ENCODE measurements at places on chromosomes 4 and X.

DNA sequence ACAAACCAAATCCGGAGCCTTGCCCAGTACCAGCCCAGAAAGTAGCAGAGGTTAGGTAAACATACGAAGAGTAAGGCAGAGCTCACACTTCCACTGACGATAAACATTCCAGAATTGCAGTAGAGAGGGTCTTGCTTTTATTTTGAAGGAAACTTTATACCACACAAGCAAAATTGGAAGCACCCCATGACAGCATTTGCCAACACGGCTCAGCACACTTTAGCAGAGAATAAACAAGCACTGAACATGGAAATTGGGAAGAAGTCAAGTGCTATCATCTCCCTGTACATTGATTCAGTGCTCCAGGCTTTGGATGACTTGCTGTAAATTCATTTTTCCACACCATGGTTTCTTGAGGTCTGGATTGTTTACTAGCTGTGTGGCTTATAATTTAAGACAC lies 160.7 kb upstream of the FAM47C start:
- DNase-seq = no peak

DNA sequence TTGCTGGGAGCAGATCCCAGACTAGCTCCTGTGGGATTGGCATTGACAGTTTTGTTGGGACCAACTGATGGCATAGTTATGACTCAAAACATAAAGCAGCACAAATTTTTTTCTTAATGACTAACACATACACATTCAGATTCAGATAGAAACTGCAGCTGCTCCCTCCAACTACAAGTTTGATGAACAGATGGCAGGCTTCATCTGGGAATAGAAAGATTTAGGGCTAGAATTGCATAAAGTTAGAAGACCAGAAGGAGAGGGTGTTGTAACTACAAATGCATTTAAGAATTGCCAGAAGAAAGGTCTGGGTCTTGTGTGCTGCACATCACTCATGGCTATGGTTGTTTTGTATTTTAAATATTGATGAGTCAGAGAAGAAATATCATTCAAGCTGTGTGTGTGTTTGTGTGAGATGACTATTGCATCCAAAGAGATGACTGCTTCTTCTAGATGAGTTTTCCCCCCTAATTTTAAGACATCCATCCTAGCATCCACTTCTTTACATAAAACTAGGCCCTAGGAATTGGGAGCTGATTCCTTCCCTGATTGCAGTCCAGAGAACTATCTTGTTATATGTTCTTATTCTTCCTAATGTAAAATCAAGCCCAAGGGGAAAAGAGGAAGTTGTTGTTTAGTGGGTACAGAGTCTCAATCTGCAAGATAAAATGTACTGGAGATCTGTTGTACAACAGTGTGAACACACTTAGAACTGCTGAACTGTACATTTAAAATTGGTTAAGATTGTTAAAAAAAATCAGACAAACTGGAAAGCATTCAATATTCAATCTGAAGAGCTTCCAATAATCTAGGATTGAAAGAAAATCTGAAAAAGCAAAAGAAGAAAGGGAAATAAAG lies 175.1 kb downstream of the PARM1 start:
- DNase-seq = no peak

DNA sequence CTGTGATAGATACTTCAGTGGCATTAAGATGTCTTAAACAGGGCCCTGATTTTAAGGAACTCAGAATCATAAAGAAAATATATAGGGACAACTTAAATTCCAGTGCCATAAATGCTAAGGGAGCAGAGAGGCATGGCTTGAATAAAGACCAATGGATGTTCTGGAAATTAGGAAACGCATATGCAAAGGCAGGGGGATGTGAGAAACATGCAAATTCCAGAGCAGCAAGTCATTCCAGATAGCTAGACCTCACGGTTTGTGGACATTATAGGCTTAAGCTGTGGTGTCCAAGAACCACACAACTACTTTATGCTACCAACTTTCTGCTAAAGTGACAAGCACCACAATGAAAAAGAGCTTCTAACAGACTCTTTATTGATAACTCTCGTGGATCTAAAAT lies 132.6 kb upstream of the ANK2 start:
- DNase-seq = no peak

DNA sequence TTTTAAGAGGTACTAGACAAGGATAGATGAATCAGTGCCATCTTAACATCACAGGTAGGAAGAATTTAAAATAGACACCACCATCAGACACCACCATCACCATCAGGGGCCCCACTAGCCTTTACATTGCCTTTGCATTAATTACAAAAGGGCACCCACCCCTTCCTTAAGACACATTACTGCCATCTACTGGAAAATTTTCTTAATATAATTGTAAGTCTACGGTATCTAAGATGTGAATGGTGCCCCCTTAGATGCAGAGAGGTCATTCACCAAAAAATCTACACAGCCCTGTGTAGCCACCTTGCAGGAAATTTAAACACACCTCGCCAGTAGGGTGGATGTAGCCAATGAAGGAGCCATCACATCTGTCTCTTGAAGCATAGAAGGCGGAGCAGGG lies 184.1 kb downstream of the MID1IP1 start:
- no peak for DNase-seq

GRCh38 chrX:20394451-20394850 lies 127.7 kb upstream of the RPS6KA3 start:
- DNase-seq = no peak

DNA sequence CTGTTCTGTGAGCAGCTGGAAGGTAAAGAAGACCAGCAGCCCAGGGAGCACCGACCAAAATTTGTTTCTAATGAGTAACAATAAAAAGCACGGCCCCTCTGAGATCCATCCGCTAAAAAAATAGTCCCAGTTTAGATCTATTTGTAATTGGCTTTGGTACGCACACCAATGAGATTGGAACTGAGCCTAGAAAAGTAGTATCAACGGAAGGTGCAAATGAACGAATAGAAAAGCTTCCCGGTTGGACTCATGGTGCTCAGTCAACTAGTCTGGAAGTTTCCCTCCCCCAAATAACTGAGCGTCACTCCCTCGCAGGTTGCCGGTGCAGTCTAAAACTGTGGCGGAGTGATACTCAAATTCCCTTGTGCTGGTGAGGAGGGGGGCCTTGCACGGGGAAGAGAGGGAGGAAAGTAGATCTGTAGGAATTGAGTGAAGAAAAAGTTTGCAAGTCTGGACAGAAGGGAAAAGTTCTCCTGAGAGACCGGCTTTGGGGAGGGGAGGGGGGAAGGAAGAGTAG lies at the start of gene COL4A5:
COL4A5 (plus strand) TSS at position 413 of the 517 bp plus-strand sequence. CDS start 288 bp downstream, outside the sequence.
- DNase-seq = no peak

DNA sequence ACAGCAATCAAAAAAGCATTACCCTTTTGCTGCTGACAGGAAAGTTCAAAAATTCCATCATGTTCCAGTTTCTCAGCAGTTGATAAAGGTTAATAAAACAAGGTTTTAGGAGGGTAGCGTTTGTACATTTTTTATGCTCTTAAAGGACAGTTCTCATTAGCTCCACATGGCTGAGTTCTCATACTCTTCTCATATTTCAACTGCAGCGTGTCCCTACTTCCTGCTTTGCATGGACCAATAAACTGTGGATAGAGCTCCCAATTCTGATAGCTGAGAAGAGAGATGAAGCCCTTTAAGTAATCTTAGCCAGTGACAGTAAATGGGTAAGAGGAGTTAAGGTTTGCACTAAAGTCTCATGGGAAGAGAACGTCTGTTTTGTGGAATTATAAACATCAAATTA lies 53.5 kb downstream of the SPANXA2 start:
- DNase-seq = no peak

DNA sequence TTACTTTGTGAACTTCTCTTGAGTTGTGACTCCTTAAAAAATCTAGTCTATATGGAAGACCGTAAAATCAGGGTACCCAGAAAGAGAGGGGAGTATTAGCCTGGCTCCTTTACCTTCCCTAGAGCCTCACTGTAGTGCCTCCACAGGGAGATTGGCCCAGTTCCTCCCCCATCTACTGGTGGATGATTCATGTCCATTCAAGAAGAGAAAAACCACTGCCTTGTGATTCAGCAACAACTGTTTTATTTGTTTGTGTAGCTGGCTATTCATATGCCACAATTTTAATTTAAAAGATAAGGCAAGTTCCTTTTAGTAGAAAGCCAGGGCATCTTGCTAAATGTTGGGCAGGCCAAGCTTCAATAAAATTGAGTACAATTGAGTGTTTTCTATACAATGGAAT lies 221.8 kb upstream of the KCNIP4 start:
- DNase-seq = no peak

DNA sequence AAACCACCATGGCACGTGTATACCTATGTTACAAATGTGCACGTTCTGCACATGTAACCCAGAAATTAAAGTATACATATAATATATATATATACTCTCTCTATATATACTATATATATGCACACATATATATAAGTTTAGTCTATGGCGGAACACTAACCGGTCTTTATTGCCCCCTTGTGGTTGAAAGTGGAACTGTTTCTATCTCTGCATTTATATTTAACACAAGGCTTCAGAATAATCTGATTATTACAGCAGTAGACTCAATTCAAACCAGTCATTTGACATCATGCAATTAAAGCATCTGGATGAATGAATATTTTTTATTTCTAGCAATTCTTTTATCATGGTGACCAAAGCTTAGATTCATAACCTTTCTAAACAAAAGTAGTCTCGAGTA lies 14.6 kb downstream of the RAB9B start:
- DNase-seq = no peak

DNA sequence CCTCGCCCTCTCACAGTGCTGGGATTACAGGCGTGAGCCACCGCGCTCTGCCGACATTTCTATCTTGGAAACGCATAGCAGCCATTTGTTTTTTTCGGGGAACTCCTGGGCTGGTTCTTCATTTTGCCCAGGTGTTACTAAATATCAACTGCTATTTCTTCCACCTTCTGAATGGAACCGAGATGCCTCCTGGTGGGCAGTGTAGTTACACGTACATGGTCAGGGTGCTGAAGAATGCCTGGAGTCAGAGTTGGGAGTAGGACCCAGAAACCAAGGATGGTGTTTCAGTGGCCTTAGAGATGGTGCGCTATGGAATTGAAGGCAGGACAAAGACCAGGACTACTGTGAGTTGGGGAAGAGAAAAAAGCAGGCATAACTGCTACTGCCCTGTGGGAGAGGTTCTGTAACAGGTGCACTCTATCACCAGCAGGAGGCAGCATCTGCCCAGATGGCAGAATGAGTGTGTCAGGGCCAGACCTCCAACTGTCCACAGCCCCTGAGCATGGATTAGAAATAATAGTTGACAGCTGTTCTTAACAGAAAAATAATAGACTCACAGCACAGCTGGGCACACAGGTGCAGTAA lies 81.7 kb downstream of the ZC4H2 start:
- DNase-seq = no peak

DNA sequence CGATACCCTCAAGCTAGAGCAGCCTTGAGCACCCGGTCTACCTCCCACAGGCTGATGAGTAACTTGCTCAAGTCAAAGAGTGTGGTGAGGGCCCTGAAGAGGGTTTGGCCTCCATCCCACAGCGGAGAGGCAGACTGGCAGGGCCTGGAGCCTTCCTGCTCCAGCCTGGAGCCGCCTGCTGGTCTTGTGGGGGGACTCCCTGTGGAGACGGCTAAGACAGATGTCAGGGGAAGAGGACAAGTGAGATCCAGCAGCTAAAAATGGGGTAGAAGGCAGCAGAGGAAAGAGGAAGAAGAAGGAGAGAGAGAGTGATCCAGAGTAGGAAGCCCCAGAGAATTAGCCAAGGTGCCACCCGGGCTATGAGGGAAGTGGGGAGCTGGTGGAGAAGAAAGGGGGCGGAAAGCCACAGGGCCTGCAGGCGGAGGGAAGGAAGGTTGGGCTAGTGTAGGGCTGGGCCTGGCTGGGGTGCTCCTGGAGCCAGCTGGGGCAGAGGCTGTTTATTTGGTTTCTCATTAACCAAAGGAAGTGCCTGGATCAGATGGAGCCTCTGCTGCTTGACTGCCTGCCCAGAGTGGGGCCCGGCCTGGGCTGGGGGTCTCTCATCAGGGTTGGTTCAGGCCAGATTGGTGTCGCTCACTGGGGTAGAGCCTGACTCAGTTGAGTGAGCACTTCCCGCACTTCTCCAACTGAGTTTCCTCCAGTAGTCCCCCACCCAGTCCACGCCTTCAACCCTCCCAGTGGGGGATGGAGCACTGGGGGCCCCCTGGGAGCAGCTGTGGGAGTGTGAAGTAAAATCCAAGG lies 14.2 kb downstream of the EFNB1 start:
- no peak for DNase-seq

DNA sequence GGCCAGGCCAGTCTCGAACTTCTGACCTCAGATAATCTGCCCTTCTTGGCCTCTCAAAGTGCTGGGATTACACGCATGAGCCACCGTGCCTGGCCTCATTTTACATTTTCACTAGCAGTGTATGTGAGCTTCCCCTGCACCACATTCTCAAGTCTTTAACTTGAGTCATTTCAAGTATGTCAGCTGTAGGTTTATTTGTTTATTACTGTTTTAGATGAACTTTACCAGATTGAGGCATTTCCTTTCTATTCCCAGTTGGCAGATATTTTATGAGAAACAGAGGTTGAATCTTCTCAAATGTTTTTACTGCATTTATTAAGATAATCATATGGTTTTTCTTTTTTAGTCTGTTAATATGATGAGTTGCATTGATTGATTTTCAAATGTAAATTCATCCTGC lies 114.6 kb upstream of the SH3RF1 start:
- DNase-seq = no peak

DNA sequence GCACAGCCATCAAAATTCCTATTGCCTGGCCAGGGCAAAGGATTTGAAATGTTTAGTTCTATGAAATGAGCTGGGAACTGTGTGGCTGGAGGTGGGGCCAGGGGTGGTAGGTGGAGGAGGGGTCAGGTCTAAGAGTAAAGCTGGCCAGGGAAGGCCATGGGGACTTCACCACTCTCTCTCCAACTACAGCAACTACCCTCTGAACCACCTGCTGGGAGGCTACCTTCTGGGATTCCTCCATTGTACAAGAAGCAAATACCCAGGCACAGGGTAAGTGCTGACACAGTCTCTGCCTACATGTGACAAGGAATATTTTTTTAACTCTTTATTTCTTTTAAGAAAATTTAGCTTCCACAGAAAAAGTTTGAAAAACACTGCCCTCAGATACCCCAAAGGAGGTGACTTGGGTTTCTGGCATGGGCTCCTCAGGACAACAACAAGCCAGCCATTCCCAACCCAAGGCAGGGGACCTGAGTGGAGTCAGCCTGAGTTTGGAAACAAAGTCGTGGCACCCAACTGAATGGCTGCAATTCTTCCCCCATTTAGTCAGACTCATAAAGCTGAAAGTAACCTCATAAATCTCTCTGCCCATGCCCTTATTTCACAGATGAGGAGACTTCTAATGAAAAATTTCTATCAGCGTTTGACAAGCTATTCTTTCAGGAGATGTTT lies 593.8 kb upstream of the DIPK2B start:
- no peak for DNase-seq

DNA sequence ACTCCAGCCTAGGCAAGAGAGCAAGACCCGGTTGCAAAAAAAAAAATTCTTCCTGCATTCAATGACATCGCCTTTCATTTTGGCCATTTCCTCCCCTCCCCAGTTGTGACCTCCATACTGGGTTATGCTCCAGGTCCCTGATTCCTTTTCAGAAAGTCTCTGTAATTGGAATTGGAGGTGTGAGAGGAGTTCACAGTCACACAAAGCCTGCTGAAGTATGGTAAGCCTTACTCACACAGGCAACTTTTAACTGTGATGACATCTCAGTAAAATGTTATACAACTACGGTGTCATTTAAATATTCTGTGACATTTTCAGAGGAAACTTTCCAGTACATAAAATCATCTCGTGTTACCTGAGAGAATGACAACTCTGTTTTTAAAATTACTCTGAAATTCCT lies 73.6 kb downstream of the CEP44 start:
- no peak for DNase-seq

GRCh38 chr4:138976526-138976925 lies 39.1 kb upstream of the NOCT start:
- DNase-seq = no peak

All from activated CD8-positive, alpha-beta memory T cell treated with anti-CD3 and anti-CD28 coated beads for 1 hour (primary cell).